ENCODE measurements at places on chromosomes 4 and X. TPM values are rescaled to one million over a fixed set of nuclear protein-coding genes. Genes with fewer than 3 reads are reported as not detected.
A peak's percentile ranks its signal among the peaks of the same experiment; 100 is the strongest.

GRCh38 chr4:25532591-25532990 is 123.1 kb upstream of the SLC34A2 start:
- DNase-seq = no peak

DNA sequence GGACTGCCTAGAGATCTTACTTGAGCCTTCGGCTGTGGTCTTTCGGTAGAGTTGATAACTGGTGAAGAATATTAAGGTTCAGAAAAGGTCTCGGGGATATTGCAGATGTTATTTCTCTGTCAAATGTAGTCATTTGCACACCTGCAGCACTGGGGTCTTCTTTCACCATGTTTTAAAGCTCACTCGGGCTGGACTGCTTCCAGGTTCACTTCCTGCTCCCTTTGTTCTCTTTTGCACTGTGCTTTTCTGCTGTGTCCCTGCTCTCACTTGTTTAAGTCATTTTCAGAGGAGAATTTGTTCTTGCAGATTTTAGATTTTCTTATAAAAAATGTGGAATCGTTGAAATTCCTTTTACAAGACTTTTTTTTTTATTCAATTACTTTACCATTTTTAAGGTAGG is 68.5 kb downstream of the BMPR1B start:
- DNase-seq = no peak

- DNase-seq = no peak
Observed at GRCh38 chr4:136748165-136748564, 784.1 kb downstream of the PCDH18 start.

GRCh38 chrX:110087485-110088356 is 84.8 kb downstream of the TMEM164 start:
- DNase-seq = no peak

DNA sequence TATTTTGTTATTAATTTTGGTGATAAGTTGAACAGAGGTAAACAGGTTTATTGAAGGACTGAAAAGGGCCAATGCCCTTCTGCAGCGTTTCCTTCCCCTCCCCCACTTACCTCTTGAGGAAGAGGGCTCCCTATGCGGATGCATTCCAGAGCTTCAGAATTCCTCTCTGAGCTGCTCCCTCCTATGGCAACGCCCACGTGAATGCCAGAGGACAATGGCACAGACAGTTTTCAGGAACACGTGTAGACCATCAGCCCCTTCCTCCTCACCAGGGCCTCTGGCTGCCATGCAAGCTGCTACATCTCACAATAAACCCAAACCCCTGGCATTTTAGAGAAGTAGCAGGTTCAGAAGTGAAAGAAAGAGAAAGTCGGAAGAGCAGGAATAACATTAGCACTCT is 127.9 kb downstream of the CHRDL1 start:
- no peak for DNase-seq

DNA sequence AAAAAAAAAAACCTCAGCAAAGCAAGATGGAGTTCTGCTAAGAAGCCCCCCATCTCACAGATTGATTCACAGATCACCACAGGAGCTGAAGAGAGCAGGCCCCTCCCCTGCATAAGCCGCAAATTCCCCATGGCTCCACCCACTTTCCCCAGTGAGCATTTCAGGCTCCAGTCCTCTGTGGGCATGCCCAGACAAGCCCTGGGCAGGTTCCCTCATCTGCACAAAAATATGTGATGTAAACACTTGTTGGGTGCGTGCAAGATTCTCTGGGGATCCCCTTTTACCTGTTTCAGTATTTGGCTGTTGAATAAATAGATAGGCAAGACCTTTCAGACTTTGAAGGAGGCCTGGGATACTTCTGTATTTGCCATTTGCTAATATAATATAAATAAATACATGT is 514.3 kb downstream of the PCDH7 start:
- DNase-seq = no peak

GRCh38 chr4:184343502-184344177 is 126.0 kb upstream of the ENPP6 start:
- DNase-seq = peak; percentile 63

GRCh38 chr4:85740431-85740861 is 265.5 kb downstream of the ARHGAP24 start:
- DNase-seq = no peak

DNA sequence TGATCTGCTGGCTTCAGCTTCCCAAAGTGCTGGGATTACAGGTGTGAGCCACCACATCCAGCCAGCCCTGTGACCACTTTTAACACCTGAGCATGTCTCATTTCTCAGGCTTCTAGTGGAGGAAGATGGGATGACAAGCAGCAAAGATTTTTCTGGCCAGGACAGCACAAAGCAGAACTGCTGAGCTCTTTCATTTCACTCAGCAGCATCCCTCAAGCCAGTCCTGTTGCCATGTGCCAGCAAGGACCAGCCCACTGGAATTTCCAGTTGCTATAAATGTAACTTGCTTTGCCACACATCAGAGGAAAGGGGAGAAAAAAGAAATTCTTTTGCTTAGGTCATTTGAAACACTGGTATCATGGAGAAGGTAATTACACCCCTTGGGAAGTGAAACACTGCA is 75.9 kb downstream of the SLC9A7 start:
- DNase-seq = no peak

GRCh38 chrX:38165023-38165422 is 55.6 kb downstream of the SRPX start:
- no peak for DNase-seq

Gene CCDC110
- total RNA-seq = 3.3 TPM

Gene MAGEA2B
- not detected for total RNA-seq

Gene BTK
- total RNA-seq = 0.81 TPM

Gene CYBB
- 10.3 TPM for total RNA-seq

Gene HMX1
- total RNA-seq = not detected

Gene NHSL2
- 3.8 TPM for total RNA-seq

Data from ovary (tissue), 10 donors.